Upper lobe of left lung (tissue), 6 donors: ENCODE measurements at places on chromosomes 6 and 20. TPM values are rescaled to one million over a fixed set of nuclear protein-coding genes. Genes with fewer than 3 reads are reported as not detected.

Gene EPPIN
- total RNA-seq = 0.47 TPM

Gene PROKR2
- not detected for total RNA-seq

DNA sequence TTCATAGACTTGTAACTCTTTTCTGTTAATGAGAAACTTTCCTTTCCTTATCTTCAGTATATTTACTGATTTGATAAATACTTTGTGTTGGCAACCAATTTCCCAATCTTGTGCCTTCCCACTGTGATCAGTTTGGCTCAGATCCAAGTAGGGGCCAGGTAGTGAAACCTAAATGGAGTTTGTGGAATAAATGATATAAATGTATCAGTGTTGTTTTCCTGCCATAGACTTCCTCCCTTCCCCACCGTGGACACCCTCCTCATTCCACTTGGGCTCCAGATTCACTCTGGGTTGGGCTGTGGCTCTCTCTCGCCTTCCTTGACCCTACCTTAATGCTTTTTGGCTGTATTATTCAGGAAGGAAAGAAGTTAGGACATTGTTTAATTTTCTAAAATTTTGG, 1.3 kb downstream of the ZKSCAN3 start:
- no peak for DNase-seq

DNA sequence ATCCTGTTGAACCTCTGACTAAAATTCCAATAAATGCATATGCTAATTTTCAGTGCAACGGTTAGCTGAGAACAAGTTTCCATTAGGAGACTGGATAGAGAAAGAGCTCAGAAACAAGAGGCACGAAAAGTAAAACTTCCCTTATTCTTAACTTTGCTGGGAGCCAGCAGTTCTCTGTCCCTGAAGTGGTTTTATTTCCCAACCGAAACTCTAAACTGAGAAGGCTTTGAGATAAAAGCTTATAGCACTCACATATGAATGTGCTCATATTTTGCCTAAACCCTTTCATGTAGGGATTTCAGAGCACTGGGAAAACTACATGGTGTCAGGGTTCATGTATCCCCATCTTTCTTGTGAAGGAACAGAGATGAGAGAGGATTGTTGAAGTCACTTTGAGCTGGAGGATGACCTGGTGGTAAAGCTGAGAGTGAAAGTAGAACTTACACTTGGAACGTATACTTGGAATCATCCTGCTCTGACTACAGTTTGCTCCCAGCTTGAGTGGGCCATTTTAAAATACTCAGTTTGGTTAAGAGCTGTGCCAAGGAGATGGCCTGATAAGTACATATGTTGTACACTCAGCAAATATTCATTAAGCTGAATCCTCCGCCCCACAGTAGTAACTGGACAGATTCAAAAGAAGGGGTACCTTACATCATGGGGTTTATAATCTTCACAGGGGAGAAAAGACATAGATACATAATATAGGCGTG, 324.2 kb upstream of the CNR1 start:
- DNase-seq = no peak

GRCh38 chr6:62324834-62325233, 38.8 kb upstream of the KHDRBS2 start:
- no peak for DNase-seq

DNA sequence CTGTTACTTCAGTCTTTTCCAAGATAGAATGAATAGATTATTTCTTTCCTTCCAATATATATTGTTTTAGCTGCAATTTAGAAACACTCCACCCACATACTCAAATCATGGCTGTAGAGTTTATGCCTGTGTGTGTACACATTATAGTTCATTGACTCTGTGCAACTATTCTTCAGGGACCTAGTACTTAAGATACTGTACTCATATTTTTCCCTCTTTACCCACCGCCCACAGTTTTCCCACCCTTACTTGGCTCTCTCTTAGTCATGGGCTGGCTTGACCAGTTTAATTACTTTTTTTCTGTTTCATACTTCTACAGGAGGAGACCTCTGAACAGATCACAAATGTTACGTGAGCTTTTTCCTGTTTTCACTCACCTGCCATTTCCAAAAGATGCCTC, 30.4 kb downstream of the C6orf89 start:
- DNase-seq = no peak

- DNase-seq = no peak
These were observed 219.3 kb upstream of the THBS2 start for GRCh38 chr6:169472786-169473416.

Gene WFDC12
- 7.1 TPM for total RNA-seq

GRCh38 chr20:8756410-8756809, 312.5 kb upstream of the PLCB4 start:
- no peak for DNase-seq
